A549 treated with CpdA at 1 μM for 4 hours (cell line): ENCODE measurements at places on chromosomes 16 and 17. TPM values are rescaled to one million over a fixed set of nuclear protein-coding genes. Genes with fewer than 3 reads are reported as not detected.

Gene MT1E
- total RNA-seq, result 0.80 TPM in 1 of 5 replicates, not detected in the others

Gene SALL1
- 0.07 to 0.24 TPM (median 0.10 TPM) in 5 replicates for total RNA-seq

Gene PTX4
- not detected in 5 replicates for total RNA-seq

Gene NPIPB6
- total RNA-seq, result 1.3 to 3.3 TPM (median 2.1 TPM) in 5 replicates

Gene GP2
- not detected in 5 replicates for total RNA-seq

Gene ARHGDIG
- 1.8 to 3.8 TPM (median 2.5 TPM) in 5 replicates for total RNA-seq

Gene ANKS4B
- total RNA-seq, result 0.07 to 0.12 TPM (median 0.09 TPM) in 5 replicates

Gene GCGR
- 0.22 to 0.65 TPM (median 0.28 TPM) in 5 replicates for total RNA-seq

Gene JUP
- 84.4 to 128 TPM (median 119 TPM) in 5 replicates for total RNA-seq

Gene CHST5
- total RNA-seq, result 0.03 TPM in 1 of 5 replicates, not detected in the others

Gene CNTROB
- total RNA-seq, result 36.8 to 45.9 TPM (median 39.2 TPM) in 5 replicates

Gene SLFN14
- not detected in 5 replicates for total RNA-seq

Gene KRT27
- not detected in 5 replicates for total RNA-seq

Gene KCNG4
- not detected in 5 replicates for total RNA-seq

Gene CLEC3A
- total RNA-seq, result not detected in 5 replicates
